ENCODE measurements at places on chromosomes 13 and 19.

DNA sequence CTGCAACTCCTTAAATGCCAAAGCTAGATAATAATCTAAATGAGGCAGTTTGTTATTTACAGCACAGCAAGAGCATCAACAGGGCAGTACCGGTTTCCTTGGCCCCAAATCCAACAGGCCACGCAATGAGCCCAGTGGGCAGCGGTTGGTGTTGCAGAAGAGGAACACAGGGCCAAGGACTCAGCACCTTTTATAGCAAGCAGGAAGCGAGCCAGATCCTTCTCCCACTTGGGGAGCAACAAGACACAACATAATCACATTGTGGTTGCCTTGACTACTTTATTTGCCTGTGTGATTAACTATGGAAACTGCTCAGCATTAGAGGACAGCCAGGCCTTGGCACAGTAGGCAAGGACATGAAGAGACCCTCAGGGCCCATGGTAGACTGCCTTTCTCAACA lies 67.1 kb upstream of the HTR2A start:
- no peak for DNase-seq

DNA sequence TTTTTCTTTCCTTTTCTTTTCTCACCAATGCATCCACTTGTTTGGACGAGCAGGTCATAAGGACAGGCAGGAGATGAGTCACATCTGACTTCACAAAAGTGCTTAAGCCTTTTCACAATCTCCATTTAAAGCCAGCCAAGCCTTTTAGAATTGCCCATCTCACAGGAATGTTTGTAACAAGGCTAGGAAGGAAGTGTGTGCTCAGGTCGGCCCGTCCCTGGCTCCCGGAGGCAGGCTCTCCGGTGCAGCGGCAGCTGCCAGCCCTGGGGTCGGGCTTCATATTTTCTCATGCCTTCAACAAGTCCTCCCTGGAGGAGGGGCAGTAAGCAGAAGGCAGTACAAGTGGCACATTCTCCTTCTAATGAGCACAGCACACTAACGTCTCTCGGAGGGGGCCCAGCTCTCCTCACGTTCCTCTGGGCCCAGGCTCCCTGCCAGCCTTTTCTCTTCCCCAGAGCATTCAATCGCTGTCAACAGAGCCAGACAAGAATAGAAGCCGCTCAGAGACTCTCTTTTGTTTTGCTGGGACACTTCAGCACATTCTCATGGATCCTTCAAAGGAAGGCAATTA lies 180.5 kb downstream of the COL4A1 start:
- DNase-seq, result peak; percentile 63

DNA sequence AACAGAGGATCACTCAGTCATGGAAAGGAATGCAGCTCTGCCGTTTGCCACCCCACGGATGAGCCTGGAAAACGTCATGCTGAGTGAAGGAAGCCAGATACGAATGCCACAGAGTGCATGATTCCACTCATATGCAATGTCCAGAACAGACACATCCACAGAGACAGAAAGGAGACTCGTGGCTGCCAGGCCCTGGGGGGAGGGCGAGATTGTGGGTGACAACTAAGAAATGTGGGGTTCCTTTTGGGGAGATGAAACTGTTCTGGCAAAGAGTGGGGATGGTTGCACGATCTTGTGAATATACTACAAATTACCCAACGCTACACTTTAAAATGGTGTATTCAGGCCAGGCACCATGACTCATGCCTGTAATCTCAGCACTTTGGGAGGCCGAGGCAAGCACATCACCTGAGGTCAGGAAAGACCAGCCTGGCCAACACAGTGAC lies 27.2 kb upstream of the NAPA start:
- no peak for DNase-seq

GRCh38 chr19:31275068-31275334 lies 74.2 kb downstream of the TSHZ3 start:
- DNase-seq, result peak; percentile 41

GRCh38 chr13:101115762-101116171 lies 300.5 kb downstream of the NALCN start:
- DNase-seq, result no peak

GRCh38 chr13:99417201-99418102 lies 83.8 kb upstream of the TM9SF2 start:
- DNase-seq, result no peak

- no peak for DNase-seq
Measured at GRCh38 chr13:112821340-112822055, 131.7 kb downstream of the ATP11A start.

DNA sequence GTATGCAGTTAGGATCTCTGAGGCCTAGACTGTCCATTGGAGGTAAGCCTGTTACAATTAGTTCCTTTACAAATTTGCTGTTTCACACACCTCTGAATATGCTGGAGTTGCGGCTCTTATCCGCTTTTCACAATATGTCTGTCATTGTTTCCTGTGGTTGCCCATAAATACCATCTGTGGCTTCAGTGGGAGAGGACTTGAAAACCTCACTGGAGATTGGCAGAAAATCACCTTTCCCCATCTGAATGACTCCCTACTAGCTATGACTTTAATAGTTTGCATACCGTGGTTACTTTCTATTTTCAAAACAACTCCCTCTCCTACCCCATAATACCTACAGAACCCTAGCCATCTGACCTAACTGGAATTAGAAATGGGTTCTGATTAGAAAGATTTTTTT lies 454.3 kb downstream of the PCDH17 start:
- no peak for DNase-seq

GRCh38 chr19:47561440-47562057 lies 11.4 kb downstream of the ZNF541 start:
- no peak for DNase-seq

GRCh38 chr13:49925881-49926418 lies 10.2 kb downstream of the SPRYD7 start:
- DNase-seq, result no peak

GRCh38 chr19:55486971-55487923 lies 989 bp upstream of the SSC5D start:
- DNase-seq, result no peak

- no peak for DNase-seq
Measured at GRCh38 chr13:47087841-47088240, 191.0 kb upstream of the HTR2A start.

- DNase-seq, result peak; percentile 55
Measured at GRCh38 chr19:55071129-55071502, 4.6 kb upstream of the EPS8L1 start.

- DNase-seq, result peak; percentile 34
Measured at GRCh38 chr13:50511877-50512341, 331.6 kb downstream of the DLEU7 start.

- DNase-seq, result peak; percentile 60
Measured at GRCh38 chr19:47573071-47574026, at the start of gene ZNF541. TSS of gene ZNF541 (minus strand) at chr19:47573148. CDS start at chr19:47555856, 17,292 bp downstream.

GRCh38 chr19:7926021-7926726 lies at the start of gene CTXN1:
TSS of gene CTXN1 (minus strand) at chr19:7926135. CDS start at chr19:7925538, 597 bp downstream.
- peak; percentile 50 for DNase-seq

- peak; percentile 62 for DNase-seq
Measured at GRCh38 chr13:52617070-52618060, 24.9 kb upstream of the HNRNPA1L2 start.

DNA sequence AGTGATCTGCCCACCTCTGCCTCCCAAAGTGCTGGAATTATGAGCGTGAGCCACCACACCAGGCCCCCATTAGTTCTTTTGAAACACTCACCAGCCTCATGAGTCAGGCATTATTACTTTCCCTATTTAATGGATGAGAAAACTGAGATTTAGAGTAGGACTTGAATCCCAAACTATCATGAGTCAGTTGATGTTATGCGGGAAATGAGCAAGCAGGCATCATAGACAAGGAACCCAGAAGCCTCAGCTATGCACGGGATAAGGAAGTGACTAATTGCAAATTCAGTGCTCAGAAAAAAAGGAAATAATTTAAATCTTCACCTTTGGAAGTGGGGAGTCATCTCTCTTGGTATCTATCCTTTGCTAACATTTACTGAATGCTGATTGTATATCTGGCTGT lies 217.5 kb downstream of the ABCC4 start:
- DNase-seq, result peak; percentile 75

- no peak for DNase-seq
Measured at GRCh38 chr13:97321101-97321500, 99.0 kb downstream of the MBNL2 start.
